Daoy (cell line): ENCODE measurements at places on chromosomes 16 and 17. TPM values are rescaled to one million over a fixed set of nuclear protein-coding genes. Genes with fewer than 3 reads are reported as not detected.

The EEF2KMT gene
- 14.1 and 16.7 TPM in 2 replicates for total RNA-seq

The KIF18B gene
- total RNA-seq = 4.9 and 8.4 TPM in 2 replicates

The ITPRIPL2 gene
- 17.8 and 19.5 TPM in 2 replicates for total RNA-seq

DNA sequence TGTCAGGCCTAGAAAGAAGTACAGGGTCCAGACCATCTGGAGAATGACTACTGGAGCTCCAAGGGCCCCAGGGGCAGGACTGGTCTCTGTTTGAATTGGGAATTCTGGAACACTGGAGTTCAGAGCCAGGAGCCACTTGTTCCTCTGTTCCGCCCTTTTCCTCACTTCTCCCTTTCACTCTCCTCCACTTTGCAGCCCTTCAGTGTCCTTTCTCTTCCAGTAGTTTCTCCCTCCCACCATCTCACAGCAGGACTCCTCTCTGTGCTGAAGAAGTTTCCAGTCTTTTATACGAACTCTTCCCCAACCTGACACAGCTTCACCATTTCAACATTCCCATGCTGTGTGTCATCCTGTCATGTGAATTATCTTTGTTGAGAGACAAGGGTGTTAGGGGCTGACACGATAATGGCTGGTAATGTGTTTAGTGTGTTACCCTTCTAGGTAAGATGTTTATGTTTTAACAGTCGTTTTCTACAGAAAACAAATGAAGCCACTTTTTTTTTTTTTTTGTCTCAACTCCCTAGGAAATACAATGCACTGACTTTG, 180.3 kb upstream of the MYOCD start:
- peak; percentile 62 for DNase-seq

DNA sequence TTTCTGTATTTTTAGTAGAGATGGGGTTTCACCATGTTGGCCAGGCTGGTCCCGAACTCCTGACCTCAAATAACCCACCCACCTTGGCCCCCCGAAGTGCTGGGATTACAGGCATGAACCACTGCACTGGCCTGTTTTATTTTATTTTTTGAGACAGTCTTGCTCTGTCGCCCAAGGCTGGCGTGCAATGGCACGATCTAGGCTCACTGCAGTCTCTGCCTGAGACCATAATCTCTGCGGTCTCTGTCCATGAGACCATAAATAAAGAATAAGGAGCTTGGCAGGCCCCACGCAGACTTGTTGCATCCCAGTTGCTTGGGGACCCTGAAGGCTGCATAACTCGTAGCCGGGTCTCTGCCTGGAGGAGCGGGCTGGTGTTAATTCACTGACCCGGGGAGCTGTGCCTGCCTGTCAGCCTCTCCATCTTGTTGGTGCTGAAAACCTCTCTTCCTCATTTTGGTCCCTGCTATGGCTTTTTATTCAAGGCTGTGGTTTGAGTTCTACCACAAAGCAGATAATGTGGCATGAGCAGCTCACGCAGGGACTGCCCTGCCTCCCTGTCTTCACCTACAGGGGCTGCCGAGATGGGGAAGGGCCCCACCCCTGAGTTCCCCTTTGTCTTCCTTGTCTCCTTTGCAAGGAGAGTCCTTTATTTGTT, 82.1 kb downstream of the MSI2 start:
- DNase-seq = no peak

The THOC6 gene
- 24.0 and 25.5 TPM in 2 replicates for total RNA-seq

DNA sequence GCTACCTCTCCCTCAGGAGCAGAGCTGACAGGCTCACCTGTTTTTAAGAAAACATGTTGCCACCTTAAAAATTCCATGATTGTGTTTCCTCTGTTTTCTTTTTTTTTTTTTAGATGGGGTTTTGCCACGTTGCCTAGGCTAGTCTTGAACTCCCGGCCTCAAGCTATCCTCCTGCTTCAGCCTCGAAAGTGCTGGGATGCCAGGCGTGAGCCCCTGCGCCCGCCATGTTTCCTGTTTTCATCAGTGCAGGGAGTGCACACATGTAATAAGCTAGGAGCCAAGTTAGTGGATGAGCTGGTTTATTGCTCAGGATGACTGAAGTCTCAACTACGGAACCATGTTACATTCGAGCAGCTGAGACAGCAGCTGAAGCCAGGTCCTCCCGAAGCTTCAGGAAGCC, 13.6 kb downstream of the MRM3 start:
- DNase-seq = no peak

GRCh38 chr16:19884611-19885450, at the start of gene GPRC5B:
Gene GPRC5B (minus strand): TSS chr16:19884848. CDS start chr16:19872845, 12,003 bp downstream.
- peak; percentile 51 for DNase-seq

DNA sequence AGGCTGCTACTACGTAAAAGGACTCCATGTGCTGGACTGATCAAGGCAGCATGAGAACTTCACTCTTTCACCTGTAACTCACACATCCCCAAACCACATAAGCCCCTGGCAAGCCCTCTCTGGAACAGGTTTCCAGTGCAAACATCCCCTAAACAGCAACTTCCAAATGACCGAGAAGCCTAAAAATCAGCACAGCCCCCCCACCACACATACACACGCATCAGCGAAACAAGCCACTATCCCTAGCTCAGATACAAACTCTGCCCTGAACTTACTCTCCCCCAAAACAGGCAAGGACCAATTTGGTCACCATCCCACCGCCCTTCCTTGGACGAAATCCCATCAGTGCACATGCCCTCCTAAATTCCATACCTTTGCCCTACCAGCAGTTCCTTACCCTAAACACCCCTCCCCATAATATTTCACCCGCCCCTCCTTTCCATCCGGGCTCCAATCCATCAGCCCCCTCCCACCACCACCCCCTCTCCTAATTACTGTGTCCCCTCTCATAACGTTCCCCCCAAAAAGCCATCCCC, 735 bp downstream of the LSM12 start:
- no peak for DNase-seq

GRCh38 chr16:8712589-8713361, 38.4 kb downstream of the ABAT start:
- DNase-seq = no peak

DNA sequence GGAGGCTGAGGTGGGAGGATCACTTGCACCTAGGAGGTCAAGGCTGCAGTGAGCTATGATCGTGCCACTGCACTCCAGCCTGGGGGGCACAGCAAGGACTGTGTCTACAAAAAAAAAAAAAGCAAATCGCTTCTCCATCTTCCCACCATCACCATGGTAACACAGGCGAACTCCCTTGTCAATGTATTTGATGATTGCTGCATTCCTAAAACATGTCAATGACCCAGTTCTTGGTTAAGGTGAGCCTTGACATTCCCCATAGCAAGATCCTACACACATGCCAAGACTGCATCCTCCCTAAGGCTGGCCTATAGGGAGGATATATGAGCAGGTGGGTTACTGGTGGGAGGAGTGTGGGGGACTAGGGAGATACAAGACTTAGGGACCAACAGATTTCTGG, 12.2 kb downstream of the CNTNAP1 start:
- no peak for DNase-seq

DNA sequence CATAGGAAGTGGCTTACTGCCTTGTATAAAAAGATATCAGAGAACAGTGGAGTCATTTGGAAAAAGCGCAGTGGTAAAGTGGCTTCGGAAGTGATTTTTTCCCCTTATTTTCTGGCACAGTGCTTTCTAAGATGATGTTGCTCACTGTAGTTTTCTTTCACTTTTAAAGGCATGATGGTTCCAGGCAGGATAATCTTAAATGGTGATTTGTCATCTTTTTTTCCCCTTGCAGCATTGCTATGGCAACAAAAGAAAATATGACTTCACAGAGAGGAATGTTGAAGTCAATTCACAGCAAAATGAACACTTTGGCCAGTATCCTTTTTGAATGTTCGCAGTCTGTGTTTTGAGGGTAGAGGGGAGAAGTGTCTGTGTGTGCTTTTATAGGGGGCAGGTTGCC, 42.5 kb downstream of the GOSR1 start:
- peak; percentile 63 for DNase-seq

The SLC13A5 gene
- total RNA-seq = not detected in 2 replicates

The ARL6IP1 gene
- 532 and 595 TPM in 2 replicates for total RNA-seq

DNA sequence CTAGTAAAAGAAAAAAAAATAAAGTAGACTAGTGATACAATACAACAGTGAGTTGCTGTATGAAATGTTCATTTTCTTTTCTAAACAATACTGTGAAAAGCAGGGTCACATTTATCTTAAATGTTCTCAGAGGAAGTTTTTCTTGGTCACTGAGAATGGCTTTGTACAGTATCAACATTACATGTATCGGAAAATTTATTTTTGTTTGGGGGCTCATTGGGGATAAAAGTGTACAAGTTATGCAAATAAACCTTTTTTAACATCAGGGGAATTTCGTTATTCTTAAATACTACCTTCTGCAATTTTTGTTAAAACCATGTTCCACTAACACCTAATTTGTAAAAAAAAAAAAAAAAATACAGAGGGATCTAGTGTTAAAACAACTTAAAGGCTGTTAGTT, 8.7 kb upstream of the ZNF594 start:
- DNase-seq = no peak

The RND2 gene
- total RNA-seq = 0.11 TPM in 1 of 2 replicates, not detected in the other

- no peak for DNase-seq
Observed at GRCh38 chr17:40422990-40423633, 5.4 kb upstream of the TOP2A start.
